Adipocyte (in vitro differentiated cells): ENCODE measurements at places on chromosomes 2 and 18.
A peak's percentile ranks its signal among the peaks of the same experiment; 100 is the strongest.

- DNase-seq: peak; percentile 68
Measured at GRCh38 chr2:146239392-146240135, 1605.3 kb upstream of the ACVR2A start.

DNA sequence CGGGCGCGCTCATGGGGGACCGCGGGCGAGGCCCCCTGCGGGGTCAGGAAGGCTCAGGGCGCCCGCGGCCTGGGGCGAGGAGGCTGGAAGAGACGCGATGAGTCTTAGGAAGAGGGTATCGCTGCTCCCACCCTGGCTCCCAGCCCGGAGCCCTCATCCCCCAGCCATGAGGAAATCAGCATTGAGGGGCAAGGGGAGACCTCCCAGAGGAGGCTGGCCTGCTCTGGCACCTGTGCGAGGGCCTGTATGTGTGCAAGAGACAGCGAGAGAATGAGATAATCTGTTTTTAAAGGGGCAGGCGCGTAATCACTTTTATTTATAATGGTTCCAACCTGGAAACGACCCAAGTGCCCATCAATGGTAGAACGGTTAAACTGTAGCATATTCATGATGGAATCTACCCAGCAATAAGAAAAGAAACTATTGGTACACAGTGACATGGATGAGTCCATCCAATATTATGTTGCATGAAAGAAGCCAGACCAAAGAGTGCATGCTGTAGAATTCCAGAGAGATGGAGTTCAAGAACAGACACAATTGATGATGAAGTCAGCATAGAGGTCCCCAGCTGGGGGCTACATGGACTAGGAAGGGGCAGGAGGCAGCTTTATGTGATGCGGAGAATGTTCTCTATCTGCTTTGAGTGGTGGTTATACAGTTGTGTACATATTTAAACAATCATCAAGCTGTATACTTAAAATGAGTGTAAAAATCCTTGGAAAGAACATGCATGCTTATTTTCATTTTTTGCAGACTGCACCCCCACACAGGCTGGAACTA lies 14.4 kb downstream of the FBXO41 start:
- no peak for DNase-seq

DNA sequence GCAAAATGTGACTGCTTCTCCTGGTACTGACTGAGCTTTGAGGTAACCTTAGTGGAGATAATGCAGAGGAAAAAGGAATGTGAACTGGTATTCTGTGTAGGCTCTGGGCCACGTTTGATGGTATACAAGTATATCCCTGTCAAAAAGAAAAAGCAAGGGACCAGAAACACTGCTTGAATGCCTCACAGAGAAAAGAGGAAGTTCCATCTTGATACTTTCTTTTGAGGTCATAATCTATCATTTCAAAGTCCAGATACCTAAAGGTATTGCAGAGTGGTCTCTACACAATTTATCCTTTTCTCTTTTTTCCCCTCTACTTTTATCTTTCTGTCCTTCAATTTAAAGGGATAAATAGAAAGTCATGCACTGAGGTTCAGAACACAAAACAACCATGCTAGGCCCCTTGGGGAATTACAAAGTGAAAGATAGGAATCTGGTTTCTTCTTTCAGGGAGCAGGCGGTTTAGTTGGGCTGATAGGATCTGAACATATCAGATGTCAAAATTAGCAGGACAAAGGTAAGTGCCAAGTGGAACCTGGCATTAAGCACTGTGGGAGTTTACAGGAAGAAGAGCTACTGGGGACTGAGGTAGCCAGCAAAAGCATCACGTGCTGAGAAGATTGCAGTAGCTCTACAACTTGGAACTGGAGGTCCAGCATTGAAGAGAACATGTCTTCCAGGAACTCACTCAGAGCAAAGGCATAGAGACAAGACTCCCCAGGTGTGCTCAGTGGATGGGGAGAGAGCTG lies 121.2 kb downstream of the LYPD6 start:
- no peak for DNase-seq

DNA sequence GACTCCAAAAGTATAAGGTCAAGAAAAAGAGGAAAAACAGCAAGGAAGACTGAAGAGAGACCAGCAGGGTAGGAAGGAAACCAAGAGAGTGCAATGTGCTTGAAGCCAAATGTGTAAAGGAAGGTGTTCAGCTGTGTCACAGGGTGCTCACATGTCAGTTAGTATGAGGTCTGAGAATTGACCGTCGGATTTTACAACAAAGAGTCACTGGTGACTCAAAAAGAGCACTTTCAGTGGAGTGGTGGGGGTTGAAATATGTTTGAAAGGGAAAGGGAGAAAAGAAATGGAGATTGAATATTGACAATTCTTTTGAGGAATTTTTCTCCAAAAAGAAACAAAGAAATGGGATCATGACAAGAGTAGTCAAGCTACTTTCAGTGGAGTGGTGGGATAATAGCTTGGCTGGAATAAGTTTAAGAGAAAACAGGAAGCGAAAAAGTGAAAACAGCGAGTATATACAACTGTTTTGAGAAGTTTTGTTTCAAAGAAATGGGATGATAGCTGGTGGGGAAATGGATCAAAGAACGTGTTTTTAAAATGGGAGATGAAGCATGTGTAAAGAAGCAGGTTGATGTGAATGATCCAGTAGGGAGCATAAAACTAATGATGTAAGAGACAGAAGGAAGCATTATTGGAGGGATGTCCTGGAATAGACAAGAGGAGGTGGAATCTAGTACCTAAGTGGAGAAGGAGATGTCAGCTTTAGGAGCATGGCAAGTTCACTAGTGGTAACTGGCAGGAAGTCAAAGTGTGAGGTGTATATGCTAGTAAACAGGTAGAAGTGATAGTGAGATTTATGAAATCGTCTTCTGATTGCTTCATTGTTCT lies 3.6 kb upstream of the TSPYL6 start:
- no peak for DNase-seq

DNA sequence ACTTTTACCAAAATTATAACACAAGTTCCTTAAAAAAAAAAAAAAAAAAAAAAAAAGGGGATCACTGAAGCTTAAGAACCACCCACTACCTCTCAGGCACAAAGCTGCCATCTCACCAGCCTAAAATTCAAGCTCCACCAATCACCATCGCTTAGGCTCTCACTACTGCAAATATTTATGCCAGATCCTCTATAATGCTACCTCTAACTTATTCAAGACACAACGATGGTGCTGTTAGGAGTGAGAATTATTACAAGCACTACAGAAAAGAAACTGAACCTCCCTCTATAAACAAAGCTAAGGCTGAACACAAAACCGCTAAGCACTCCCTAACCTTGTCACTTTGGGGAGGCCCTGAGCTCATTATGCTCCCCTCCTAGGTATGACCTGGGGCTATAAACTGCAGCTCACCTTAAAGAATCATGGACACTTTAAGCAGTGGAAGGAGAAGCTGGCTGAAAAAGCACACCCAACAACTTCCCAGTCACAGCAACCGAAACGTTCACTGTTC lies 3.6 kb downstream of the FZD5 start:
- DNase-seq: no peak

GRCh38 chr2:137764646-137765045 lies 199.6 kb upstream of the HNMT start:
- no peak for DNase-seq

DNA sequence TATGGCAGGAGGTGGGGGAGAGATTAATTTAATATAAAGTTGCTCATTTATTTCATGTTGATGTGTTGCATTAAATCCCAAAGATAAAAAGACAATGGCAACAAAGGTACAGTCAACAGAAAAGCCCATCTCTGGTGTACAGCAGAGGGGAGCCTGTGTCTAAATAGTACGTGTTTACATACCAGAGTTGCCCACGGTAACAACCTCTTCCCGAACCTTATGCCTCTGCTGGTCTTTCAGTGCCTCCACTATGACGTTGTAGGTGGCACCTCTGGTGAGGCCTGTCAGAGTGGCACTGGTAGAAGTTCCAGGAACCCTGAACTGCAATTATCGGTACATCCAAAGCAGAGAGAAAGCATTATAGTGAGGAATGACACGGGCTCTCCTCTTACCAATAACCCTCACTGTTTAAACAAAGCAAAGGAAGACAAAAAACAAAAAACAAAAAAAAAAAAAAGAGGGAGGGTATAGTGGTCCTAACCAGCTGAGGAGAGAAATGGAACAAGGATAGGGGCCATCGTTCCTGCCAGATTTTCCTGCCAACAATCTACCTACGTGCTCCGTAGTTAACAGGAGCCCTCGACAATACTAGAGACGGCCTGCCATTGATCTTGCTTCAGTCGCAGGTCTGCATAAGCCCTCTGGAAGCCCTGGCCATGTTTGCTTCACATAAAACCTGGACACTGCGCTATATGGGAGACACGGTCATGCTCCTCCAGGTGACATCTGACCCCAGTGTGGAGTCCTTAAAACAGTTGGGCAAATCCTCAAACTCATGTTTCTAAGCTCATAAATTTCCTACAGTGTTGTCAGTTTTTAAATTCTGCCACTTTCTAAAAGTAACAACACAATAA lies 58.5 kb downstream of the ATIC start:
- DNase-seq: no peak

DNA sequence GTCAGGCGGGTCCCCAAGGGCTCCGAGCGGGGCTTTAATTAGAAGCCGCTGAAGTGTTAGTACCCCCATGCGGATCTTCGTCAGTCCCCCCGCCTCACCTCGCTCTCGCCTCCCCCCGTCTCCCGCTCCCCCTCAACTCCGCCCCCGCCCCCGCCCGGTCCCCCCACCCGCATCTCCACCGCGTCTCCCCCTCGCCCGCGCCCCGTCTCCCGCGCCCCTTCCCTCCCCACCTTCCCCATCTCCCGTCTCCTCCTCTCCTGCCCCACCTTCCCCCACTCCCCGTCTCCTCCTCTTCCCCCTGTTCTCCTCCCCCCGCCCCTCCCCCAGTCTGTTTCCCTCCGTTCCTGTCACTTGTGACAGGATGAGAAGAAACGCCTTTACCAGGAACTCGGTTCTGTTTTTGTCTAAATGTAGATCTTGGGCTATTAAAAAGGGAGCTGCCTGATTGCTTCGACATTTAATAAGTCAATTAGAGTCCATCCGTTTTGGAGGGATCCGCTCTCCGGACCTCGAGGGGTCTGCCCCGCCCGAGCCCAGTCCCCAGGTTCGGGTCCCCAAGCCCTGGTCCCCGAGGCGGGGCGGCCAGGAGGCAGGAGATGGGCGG lies 969 bp upstream of the ALKAL2 start:
- DNase-seq: peak; percentile 8

- DNase-seq: no peak
Measured at GRCh38 chr2:227932001-227932400, 60.6 kb downstream of the DAW1 start.

- no peak for DNase-seq
Measured at GRCh38 chr18:3804336-3804735, 354.4 kb downstream of the TGIF1 start.

- no peak for DNase-seq
Measured at GRCh38 chr18:48296581-48296980, 112.6 kb downstream of the ZBTB7C start.

- no peak for DNase-seq
Measured at GRCh38 chr2:186032102-186032738, 293.6 kb downstream of the FSIP2 start.

- no peak for DNase-seq
Measured at GRCh38 chr2:44801841-44802776, 139.4 kb upstream of the SIX3 start.

GRCh38 chr2:186544255-186544675 lies 45.6 kb upstream of the ITGAV start:
- peak; percentile 83 for DNase-seq

GRCh38 chr2:667332-667999 lies 9.7 kb downstream of the TMEM18 start:
- peak; percentile 74 for DNase-seq

DNA sequence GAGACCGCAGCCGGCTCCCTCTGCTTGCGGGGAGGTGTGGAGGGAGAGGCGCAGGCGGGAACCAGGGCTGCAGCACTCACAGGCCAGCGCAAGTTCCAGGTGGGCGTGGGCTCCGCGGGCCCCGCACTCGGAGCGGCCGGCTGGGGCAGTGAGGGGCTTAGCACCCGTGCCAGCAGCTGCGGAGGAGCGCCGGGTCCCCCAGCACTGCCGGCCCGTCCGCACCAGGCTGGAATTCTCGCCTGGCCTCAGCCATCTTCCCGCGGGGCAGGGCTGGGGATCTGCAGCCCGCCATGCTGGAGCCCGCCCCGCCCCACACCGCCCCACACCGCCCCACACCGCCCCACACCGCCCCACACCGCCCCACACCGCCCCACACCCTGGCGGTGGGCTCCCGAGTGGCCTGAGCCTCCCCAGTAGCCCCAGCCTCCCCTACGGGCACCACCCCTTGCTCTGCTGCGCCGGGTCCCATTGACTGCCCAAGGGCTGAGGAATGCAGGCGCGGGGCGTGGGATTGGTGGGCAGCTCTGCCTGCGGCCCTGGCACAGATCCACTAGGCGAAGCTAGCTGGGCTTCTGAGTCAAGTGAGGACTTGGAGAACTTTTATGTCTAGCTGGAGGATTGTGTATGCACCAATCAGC lies 123.9 kb upstream of the MGAT5 start:
- no peak for DNase-seq

GRCh38 chr18:36176711-36177110 lies 10.6 kb upstream of the MOCOS start:
- DNase-seq: no peak

DNA sequence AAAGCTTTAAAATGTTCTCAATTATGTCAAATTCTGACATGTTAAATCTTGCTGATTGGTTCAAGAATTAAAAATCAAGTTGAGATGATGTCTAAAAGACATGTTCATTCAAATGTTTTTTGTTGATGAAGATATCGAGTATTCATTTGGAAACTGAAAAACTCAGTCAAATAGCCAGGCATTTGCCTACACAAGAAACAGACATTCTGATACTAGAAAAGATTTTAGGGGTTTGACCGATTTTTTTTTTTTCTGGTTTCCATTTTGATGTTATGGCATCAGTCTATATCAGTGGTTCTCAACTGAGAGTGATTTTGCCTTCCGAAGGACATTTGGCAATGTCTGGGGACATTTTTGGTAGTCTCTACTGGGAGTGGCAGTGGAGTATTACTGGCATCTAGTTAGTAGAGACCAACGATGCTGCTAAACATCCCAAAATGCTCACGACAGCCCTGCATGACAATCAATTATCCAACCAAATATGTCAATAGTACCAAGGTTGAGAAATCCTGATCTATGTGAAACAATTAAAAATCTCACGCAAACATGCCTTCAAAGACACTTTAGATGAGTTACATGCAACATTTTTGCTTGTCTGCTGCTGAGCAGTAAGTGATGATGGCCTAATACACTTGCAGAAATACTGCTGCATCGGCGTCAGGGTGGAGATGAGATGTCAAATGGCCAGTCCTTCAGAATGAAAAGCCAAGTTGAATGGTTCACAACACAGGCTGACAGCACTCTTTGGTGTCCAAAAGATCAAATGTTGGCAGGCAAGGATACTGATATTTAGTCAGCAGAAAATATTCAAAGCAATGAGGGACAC lies 12.5 kb downstream of the RASGRP3 start:
- no peak for DNase-seq
